Stimulated activated CD4-positive, alpha-beta T cell treated with anti-CD3 and anti-CD28 coated beads, Interleukin-4, amount 100 ng/mL, for 24 hours (primary cell): ENCODE measurements at places on chromosomes 11 and 22.

- no peak for DNase-seq
Observed at GRCh38 chr11:82082976-82083375, 650.7 kb downstream of the FAM181B start.

- no peak for DNase-seq
Observed at GRCh38 chr22:50547263-50547985, 1.7 kb downstream of the KLHDC7B start.

DNA sequence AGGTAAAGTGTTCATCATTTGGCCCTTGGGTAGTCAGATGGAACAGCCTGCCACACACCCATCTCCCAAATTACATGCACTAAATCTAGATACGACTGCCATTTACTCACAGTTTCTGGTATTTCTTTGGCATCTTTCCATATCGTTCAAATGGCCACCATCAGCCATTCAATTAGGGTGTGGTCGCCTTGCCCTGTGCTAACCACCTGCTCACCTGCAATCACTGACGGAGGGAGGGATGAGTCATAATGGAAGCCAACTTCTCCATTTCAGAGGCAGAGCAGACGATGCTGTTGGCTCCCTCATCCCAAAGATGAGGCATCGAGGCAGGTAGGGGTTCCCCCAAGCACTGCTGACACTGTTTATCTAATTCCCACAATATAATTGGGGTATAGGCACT, 14.6 kb downstream of the MS4A6A start:
- no peak for DNase-seq

DNA sequence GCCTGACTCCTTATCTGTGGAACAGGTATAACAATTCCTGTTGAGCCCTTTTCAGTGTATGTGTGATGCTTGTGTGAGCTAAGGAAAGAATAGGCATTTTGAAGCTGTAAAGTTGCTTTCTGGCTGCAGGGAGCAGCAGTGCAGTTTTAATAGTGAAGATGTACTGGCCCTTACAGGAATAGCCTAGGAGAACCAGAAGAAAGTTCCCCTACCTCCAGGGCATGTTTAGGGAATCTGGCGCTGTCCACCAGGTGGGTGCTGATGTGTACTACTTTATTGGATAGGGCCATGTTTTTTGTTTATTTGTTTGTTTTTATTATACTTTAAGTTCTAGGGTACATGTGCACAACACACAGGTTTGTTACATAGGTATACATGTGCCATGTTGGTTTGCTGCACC, 11.5 kb downstream of the BMAL1 start:
- no peak for DNase-seq

DNA sequence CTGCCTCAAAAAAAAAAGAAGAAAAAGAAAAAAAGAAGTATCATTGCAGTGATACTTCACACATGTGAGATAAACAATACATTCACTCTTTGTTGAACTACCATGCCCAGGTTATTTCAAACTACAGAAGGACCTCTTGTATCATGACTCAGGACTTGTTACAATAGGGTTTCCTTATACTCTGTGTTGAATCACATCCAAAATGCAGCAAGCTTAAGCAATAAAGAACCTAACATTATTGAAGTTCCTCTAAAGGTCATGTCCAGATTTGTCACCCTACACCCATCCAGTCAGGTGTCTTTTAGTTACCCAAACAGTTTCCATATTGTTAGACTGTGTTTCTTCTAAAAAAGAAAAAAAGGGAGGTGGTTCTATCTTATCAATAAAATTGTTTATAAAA, 26.9 kb upstream of the ALKBH3 start:
- DNase-seq: no peak

- no peak for DNase-seq
Observed at GRCh38 chr11:126991596-126991995, 9.0 kb downstream of the KIRREL3 start.
